Kidney epithelial cell (primary cell): ENCODE measurements at places on chromosomes 2 and 18.
A peak's percentile ranks its signal among the peaks of the same experiment; 100 is the strongest.

DNA sequence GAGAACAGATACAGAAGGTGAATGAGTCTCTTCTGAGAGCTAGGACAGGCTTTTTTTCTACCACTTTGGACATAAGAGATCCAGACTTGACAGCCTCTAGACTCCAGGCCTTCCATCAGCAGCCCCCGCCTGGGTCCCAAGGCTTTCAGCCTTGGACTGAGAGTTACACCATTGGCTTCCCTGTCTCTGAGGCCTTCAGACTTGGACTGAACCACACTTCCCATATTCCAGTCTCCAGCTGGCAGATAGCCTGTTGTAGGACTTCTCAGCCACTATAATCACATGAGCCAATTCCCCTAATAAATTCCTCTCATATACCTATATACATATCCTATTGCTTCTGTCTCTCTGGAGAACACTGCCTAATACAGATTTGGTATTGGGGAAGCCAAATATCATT is 128.2 kb downstream of the MCFD2 start:
- DNase-seq: no peak

DNA sequence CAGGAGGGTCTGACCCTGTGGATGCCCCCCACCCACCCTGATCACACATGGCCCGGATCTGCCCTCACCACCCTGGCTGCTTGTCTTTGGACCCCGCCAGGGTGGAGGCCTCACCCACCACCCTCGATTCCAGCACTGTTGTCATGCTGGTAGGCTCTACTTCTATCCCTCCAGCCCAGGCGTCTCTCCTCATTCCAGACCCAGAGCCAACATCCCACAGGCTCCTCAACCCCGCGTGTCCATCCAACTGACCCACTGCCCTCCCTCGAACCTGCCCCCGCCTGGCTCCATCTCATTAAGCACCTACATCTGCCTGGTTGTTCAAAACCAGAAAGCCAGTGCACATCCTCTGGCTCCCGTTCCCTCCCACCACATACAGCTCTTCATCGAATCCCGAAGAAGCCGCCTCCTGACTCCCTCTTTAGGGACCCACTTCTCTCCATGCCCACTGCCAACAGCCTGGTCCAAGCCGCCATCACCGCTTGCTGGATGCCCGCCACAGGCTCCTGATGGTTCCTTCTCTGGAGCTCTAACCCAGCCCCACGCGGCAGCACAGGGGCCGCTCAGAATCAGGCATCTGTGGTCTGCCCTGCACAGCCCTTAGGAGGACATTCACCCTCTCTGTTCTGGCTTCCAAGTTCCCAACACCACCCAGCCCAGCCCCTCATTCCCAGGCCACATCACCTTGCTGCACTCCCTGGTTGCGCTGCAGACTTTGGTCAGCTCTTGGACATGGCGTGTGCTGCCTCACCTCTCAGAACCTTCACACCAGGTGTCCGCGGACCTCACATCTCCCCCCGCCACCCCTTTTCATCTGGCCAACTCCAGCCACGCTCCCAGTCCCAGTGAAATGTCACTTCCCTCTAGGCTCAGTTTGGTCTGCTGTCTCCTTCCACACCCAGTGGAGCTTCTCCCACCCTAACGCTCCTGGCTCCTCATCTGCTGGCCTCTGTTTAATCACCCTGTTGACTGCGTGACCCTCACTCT is 43.0 kb downstream of the EMX1 start:
- DNase-seq: no peak

GRCh38 chr2:190149200-190149599 is 86.7 kb upstream of the MSTN start:
- no peak for DNase-seq

DNA sequence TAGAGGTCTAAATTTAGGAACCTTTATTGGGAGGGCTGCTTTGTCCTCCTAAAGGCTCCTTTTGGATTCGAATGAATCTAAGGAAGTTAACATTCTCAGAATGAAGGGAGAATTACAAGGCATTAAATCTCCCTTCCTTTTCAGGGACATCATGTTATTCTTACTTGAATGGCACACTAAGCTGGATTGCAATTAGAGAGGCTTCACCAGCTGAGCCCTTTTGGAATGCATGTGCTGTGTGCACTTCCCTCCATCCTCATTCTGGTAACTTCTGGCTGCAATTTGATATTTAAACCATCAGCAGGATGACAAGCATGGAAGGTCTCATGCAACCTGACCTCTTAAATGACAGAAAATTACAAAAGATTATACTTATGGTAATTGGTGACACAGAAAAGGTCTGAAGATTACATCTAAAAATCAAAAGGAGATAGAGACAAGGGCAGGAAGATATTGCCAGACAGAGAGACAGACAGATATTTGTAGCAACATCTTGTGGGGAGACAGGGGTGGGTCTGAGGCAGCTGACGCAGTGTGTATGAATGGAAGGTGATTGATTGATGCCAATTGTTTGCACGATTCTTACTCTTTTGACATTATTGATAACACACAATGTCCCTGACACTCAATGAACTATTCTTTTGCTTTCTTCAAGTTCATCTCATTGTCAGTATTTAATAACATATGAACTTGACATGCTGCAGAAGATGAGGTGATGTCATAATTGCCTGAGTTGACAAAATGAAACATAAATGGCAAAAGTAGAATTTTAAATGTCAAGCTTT is 570.8 kb upstream of the GYPC start:
- no peak for DNase-seq

GRCh38 chr2:215920244-215921100 is 92.9 kb downstream of the MREG start:
- no peak for DNase-seq

- DNase-seq: peak; percentile 85
These were observed 156.4 kb downstream of the DSEL start for GRCh38 chr18:67359873-67360838.

DNA sequence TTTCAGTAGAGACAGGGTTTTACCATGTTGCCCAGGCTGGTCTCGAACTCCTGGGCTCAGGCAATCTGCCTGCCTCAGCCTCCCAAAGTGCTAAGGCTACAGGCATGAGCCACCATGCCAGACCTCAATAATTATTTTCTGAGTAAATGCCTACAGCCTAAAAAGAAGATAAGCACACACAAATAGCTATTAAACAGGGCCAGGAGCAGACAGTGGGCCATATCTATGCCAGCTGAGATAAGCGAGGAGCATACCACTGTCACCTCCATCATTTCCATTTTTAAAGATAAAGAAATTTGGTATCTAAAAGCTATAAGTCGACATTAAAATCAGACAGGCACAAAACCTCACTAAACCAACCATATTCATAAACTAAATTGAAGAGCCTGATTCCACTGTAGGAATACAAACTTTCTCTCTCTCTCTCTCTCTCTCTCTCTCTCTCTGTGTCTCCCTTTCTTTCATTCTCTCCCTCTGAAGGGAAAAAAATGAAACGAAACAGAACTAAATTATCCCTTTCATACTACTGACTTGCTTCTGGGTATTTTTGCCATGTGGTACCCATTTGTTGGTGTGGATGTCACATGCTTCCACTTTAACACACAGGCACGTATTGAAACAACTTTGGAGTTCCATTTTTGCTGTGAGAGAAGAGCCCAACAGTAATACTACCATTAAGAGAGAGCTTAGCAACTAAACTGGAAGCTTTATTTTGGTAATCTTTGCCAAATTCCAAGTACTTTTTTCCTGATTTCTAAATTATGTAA is 51.0 kb downstream of the FARSB start:
- no peak for DNase-seq

- DNase-seq: peak; percentile 28
These were observed 643.1 kb downstream of the SLC4A3 start for GRCh38 chr2:220270481-220271070.

- DNase-seq: no peak
These were observed 2.4 kb upstream of the VPS54 start for GRCh38 chr2:64021578-64021977.
